ENCODE measurements at places on chromosomes 2 and 18.

DNA sequence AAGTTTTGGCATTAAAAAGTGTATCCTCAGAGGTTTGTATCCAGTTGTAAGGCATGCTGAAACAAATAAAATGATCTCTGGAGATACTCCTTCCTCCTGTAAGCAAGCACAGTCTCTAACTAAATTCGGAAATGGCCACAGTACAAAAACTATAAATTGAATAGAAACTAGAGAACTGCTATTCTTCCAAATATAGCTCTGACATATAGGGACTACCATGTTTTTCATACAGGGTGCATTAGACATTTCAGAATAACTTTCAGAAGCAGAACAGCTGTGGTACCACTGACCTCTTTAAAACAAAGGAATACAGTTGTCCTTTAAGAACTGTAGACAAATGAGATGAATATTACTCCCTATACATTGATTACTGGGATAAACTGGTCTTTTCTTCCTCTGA is 568.5 kb downstream of the ARHGAP15 start:
- peak; percentile 13 for DNase-seq

DNA sequence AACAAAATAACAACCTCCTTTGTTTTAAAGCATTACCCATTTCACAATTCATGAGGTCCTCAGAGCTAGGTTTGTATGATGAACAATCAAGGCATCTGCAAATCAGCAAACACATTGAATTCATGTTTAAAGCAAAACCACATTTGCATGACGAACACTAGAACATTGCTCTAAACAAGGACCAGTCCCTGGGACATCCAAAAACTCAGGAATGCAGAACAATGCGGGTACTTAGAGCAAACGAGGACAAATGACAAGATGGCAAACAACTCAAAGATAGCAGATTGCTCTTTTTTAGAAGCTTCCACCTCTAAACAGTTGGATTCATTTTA is 45.7 kb upstream of the RALBP1 start:
- DNase-seq, result no peak

DNA sequence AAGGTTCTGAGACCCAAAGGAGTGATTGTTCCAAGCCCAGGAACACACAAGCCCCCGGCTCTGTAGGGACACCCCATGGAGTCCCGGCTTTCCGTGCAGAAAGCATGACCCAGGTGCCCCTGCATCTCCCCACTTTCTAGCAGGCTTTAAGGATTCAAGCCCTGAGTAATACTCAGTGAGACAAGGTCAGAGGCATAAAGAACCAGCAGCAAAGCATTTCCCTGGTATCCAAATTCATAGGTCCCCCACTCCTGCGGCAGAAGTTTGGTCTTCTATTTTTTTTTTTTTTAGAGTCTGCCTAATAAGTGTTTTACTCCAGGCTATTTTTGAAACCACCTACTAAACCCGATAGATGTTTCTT is 16.3 kb downstream of the TSHZ1 start:
- DNase-seq, result no peak

GRCh38 chr2:73979686-73980085 is 5.0 kb upstream of the TET3 start:
- DNase-seq, result no peak

DNA sequence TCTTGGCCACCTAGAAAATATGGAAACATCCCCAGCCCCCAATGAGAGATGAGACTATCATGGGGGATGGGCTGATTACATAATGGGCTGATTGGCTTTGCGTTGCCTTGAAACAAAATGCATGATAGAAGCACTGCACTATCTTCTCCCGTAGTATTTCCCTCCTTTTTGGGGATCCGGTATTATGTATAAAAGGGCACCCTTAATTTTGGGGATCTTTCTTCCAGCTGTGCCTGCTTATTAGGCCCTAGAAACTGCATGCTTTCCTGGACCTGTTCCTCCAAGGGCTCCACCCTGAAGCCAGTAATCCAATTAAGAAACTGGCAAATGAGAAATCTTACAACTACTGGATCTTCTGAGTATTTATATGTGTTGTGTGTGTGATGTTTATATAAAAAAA is 34.9 kb upstream of the SH3RF3 start:
- DNase-seq, result no peak

GRCh38 chr2:157261199-157261782 is 3.8 kb downstream of the GALNT5 start:
- no peak for DNase-seq

- DNase-seq, result no peak
These were observed 576.9 kb downstream of the ADCYAP1 start for GRCh38 chr18:1481577-1481976.

DNA sequence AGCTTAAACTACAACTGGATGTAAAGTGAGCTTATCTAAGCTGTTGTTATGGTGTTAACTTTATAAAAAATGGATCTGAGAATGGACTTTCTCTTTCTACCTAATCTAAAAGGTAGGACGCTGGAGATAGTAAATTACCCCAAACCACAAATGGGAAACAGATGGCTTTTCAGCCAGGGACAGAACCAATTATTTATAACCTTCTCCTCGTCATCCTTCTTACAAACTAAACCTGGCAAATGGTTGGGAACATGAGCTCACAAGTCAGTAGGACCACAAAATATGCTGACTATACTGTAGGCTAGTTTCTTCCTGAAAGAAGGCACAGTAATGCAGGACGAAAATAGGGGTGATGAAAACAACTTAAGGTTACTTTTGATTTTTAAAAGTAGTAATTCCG is 32.7 kb upstream of the ZDBF2 start:
- DNase-seq, result no peak

DNA sequence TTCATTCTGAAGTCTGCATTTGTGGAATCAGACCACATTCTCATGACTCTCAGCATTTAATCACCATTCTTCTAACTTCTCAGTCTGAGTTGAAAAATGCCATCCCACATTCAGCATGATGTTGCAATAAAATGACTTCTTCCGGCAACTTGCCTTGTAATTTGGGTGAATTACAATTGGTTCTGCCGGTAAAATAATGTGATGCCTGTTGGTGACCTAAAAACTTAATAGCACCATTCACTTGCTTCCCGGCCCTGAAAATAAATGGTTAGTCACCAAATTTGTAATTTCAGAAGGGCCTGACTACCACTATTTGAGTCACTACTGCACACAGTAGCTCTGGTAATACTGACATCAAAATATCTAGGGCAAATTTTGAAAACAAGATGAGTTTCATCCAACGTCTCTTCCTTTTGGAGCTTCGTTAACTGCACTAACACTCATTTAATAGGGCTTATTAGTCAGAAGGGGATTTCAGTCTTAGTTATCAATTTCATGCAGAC is 637.1 kb upstream of the CHAC2 start:
- DNase-seq, result no peak

- no peak for DNase-seq
These were observed 231.1 kb downstream of the LRP1B start for GRCh38 chr2:141899740-141900139.
